ENCODE measurements at places on chromosomes 4 and X. TPM values are rescaled to one million over a fixed set of nuclear protein-coding genes. Genes with fewer than 3 reads are reported as not detected.

MAPK10 gene
- total RNA-seq: 16.1 TPM

GRCh38 chr4:104501290-104501689 lies 6.6 kb upstream of the CXXC4 start:
- no peaks in the 10 kb centered on the region for H3K27me3 ChIP-seq
- no peaks in the 10 kb centered on the region for H3K4me1 ChIP-seq
- no peak for DNase-seq
- no peak overlapping the region for H3K4me3 ChIP-seq
- no peaks in the 10 kb centered on the region for H3K36me3 ChIP-seq

- no peak overlapping the region for H3K4me3 ChIP-seq
- no peaks in the 10 kb centered on the region for H3K4me1 ChIP-seq
- H3K36me3 ChIP-seq: no peaks in the 10 kb centered on the region
- no peak for DNase-seq
- no peak overlapping the region for H3K27ac ChIP-seq
These were observed 56.6 kb upstream of the FAM47B start for GRCh38 chrX:34886011-34886410.

- no peaks in the 10 kb centered on the region for H3K36me3 ChIP-seq
- H3K27me3 ChIP-seq: no peaks in the 10 kb centered on the region
- H3K4me3 ChIP-seq: no peak overlapping the region
- peaks cover 2% of the 10 kb centered on the region for H3K4me1 ChIP-seq
- no peak overlapping the region for H3K27ac ChIP-seq
- peak; percentile 45 for DNase-seq
These were observed 177.0 kb upstream of the RASGEF1B start for GRCh38 chr4:81648576-81649275.

TIGD4 gene
- total RNA-seq: 0.39 TPM

DNA sequence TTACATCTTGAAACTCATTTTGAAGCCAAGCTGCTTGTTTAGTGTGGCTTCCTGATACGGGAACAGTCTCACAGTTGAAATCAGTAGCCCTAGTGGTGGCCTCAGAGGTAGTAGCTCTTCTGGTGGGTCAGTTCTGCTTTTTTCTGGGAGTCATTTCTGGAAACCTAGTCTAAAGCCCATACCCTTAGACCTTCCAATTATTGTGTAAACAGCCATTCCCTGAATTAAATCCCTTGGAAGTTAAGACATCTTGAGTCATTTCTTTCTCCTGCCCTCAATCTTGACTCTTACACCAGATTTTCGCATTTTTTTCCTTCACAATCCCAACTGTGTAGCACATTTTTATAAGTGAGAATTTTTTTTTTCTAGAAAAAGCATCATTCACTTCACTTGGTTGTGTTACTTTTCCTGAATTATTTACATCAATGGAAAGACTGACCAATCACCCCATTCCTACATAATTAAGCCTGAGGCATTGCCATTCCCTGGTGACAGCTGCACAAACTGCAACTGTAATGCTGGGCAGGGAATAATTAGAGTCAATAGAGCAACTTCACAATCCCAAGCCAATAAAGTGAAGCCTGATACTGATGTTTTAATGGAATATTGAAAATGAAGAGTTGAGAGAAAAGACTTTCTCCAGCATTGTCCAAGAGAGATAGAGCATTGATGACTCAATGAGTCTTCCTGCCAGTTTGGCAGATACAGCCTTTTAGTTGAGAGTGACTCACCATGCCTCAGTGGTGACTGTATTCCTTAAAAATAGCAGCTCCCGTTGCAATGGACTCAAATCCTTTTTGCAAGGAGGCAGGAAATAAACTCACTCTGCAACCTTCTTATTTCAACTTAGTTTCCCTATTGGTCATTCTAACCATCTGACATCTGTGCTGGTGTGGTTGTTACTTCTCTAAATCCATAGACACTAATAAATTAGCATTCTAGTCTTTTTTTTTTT lies 13.0 kb upstream of the SEPSECS start:
- H3K4me3 ChIP-seq: no peak overlapping the region
- H3K4me1 ChIP-seq: no peaks in the 10 kb centered on the region
- DNase-seq: no peak
- H3K36me3 ChIP-seq: peaks cover 4% of the 10 kb centered on the region
- no peaks in the 10 kb centered on the region for H3K27me3 ChIP-seq

DNA sequence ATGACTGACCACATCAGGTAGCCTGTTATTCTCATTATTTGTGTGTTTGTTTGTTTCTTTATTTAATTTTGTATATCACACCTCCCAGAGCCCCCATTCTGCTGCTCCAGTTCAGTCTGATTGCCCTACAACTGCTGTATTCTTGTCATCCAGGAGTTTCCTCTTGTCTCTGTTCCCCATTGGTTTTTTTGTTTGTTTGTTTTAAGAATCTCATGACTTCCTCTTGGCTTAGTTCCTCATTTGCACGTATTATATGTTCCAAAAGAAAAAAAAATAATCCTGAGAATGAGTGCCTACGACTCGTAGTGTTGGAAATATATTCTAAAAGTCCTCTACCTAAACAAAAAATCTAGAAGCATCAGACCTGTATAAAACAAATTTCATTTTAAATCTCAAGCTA lies 142.3 kb upstream of the SLIT2 start:
- no peaks in the 10 kb centered on the region for H3K36me3 ChIP-seq
- DNase-seq: no peak
- no peaks in the 10 kb centered on the region for H3K4me1 ChIP-seq
- H3K27me3 ChIP-seq: no peaks in the 10 kb centered on the region
- no peak overlapping the region for H3K27ac ChIP-seq

GRCh38 chrX:122078079-122078478 lies 1030.7 kb downstream of the GLUD2 start:
- no peaks in the 10 kb centered on the region for H3K36me3 ChIP-seq
- H3K27me3 ChIP-seq: no peaks in the 10 kb centered on the region
- H3K27ac ChIP-seq: no peak overlapping the region
- no peaks in the 10 kb centered on the region for H3K4me1 ChIP-seq

DNA sequence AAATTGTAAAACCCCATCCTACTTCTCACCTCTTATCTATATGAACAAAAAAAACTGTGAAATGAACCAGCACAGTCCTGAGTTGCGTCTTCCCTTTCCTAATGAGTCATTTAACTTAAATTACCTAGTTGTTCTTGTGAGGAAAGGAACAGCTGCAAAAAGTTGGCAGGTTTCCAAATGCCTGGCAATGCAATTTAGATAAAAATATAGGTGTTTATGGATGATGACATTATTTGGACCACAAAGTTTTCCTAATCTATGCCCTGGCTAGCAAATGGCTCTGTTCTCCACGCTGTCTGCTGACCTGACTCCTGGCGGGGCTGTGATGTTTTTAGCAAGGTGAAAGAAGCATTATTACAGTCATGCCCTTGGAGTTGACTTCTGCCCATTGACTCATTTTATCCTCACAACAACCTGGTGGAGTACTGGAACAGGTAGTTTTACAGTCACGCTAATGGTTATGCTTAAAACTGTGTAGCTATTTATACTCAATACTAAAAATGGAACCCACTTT lies 29.8 kb upstream of the RELL1 start:
- DNase-seq: no peak
- no peak overlapping the region for H3K4me3 ChIP-seq
- H3K27me3 ChIP-seq: no peaks in the 10 kb centered on the region
- no peaks in the 10 kb centered on the region for H3K4me1 ChIP-seq
- H3K27ac ChIP-seq: no peak overlapping the region

GRCh38 chr4:15521442-15522039 lies 51.9 kb downstream of the CC2D2A start:
- no peaks in the 10 kb centered on the region for H3K36me3 ChIP-seq
- H3K4me1 ChIP-seq: no peaks in the 10 kb centered on the region
- no peaks in the 10 kb centered on the region for H3K27me3 ChIP-seq
- no peak for DNase-seq
- no peak overlapping the region for H3K4me3 ChIP-seq

HMX1 gene
- total RNA-seq: not detected

- H3K27me3 ChIP-seq: no peaks in the 10 kb centered on the region
- peaks cover 6% of the 10 kb centered on the region for H3K36me3 ChIP-seq
- no peaks in the 10 kb centered on the region for H3K4me1 ChIP-seq
- DNase-seq: no peak
- no peak overlapping the region for H3K27ac ChIP-seq
These were observed 105.9 kb downstream of the TNIP2 start for GRCh38 chr4:2650276-2650675.

HMGB2 gene
- total RNA-seq: 47.7 TPM

KCND1 gene
- 2.3 TPM for total RNA-seq

DNA sequence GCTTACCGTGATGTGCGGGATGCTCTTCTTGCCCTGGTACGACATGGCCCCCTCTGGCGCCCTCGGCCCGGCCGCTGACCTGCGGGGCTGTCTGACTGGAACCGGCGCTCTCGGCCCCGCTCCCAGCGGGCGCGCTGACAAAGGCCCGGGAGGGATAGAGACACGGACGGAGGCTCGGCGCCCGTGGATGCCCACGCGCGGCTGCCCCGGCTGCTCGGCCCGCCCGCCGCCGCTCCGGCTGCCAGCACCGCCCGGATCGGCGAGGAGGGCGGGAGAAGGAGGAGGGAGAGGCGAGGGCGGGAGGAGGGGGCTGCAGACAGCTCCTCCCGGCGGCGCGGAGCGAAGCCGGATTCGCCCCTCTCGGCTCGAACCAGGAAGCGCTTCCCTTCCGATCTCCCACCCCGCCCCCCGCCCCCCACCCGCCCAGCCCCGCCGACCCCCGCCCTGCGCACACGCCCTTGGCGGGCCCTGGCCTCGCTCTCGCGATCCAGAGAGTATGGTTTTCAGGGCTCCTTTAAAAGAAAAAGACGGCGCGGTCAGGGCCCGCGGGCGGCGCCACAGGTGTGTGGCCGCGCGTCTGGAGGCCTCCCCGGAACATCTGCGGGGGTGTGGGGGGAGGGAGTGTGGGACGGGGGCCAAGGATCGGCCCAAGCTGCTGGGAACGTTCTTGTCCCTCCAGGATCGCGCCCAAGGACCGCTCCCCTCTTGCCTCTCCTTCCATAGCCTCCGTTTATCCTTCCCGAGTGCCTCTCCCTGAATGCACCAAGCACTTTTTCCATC lies 4.5 kb downstream of the CRMP1 start:
- peak overlapping the region; percentile 45 for H3K4me3 ChIP-seq
- no peaks in the 10 kb centered on the region for H3K36me3 ChIP-seq
- H3K27me3 ChIP-seq: peaks cover 63% of the 10 kb centered on the region
- DNase-seq: no peak
- peak overlapping the region; percentile 50 for H3K27ac ChIP-seq

GRCh38 chrX:10044021-10044420 lies 76.9 kb downstream of the CLDN34 start:
- DNase-seq: no peak
- H3K4me1 ChIP-seq: no peaks in the 10 kb centered on the region
- no peaks in the 10 kb centered on the region for H3K36me3 ChIP-seq
- no peaks in the 10 kb centered on the region for H3K27me3 ChIP-seq
- no peak overlapping the region for H3K27ac ChIP-seq
- no peak overlapping the region for H3K4me3 ChIP-seq

RAB39B gene
- 0.67 TPM for total RNA-seq

CYBB gene
- total RNA-seq: 142 TPM

NAP1L2 gene
- total RNA-seq: 2.6 TPM

DNA sequence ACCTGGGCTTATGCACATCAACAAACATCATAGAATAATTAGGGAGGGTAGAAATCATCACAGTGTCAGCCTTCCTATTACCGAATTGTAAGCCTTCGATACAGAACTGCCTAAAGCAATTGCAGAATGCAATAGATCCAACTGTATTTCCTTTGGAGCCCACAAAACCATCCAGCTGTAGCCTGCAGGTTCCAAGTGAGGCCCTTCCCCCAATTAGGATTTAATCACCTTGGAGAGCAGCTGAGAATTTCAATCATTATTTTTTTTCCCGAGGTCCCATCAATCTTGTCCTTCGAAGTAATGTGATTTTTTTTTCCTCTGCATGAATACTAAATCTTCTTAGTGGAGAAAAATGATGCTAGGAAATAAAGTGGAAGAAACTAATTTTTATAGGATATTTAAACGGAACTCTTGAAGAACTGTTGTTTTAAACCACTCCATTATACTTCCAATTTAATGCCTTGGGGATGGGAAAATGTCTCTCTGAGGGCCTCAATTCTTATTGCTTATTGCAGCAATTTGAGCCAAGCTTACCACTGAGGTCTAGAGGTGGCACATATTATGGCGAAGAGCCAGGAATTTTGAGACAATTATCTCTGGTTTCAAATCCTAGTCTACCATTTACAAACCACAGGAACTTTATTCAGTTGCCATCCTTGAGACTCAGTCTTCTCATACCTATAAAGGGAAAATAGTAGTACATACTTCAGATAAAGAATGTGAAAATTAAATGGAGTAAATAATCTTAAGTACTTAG lies 953.4 kb upstream of the IGFBP7 start:
- H3K36me3 ChIP-seq: no peaks in the 10 kb centered on the region
- no peaks in the 10 kb centered on the region for H3K27me3 ChIP-seq
- no peak for DNase-seq
- H3K4me3 ChIP-seq: no peak overlapping the region

BGN gene
- total RNA-seq: 492 TPM

- H3K27ac ChIP-seq: no peak overlapping the region
- H3K36me3 ChIP-seq: no peaks in the 10 kb centered on the region
These were observed 40.4 kb upstream of the HMX1 start for GRCh38 chr4:8912089-8912455.

ADH1A gene
- total RNA-seq: 1.0 TPM

GRCh38 chr4:189787216-189788031 lies 153.2 kb upstream of the FRG1 start:
- H3K36me3 ChIP-seq: no peaks in the 10 kb centered on the region
- no peaks in the 10 kb centered on the region for H3K27me3 ChIP-seq
- peak; percentile 11 for DNase-seq
- H3K4me1 ChIP-seq: no peaks in the 10 kb centered on the region
- H3K4me3 ChIP-seq: no peak overlapping the region

GRCh38 chrX:12113321-12113720 lies 25.0 kb upstream of the FRMPD4 start:
- H3K36me3 ChIP-seq: no peaks in the 10 kb centered on the region
- no peaks in the 10 kb centered on the region for H3K27me3 ChIP-seq
- no peak overlapping the region for H3K27ac ChIP-seq
- DNase-seq: no peak
- H3K4me3 ChIP-seq: no peak overlapping the region

DNA sequence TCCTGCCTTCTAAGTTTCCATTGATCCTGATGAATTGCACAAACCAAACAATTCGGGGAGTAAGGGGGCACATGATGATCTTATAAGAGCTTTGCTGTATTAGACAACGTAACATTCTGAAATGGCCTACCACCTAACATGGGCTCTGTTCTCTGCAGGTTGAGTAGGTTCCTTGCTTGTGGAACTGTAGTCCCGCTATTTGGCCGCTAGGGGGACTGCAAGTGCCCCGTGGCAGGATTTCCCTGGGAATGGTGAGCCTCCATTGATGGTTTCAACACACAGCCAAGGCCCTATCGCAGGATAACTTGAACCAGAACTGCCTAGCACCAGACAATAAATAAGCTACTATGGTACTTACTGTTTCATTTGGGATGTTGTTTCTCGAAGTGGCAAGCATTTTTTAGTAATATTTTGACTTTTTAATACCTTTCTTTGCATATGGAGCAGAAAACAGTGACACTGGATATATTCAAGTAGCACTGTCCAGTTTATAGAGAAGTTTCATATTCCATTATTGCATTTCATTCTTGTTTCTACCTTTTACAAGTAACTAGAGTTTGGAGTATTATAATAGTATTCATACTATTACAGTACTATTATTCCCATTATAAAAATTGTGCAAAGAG lies 11.9 kb downstream of the AR start:
- H3K27ac ChIP-seq: no peak overlapping the region
- no peaks in the 10 kb centered on the region for H3K27me3 ChIP-seq
- H3K36me3 ChIP-seq: no peaks in the 10 kb centered on the region
- H3K4me3 ChIP-seq: no peak overlapping the region
- no peaks in the 10 kb centered on the region for H3K4me1 ChIP-seq

Data from left lung (tissue), 14 donors.